ENCODE measurements at places on chromosomes 12 and 14.

DNA sequence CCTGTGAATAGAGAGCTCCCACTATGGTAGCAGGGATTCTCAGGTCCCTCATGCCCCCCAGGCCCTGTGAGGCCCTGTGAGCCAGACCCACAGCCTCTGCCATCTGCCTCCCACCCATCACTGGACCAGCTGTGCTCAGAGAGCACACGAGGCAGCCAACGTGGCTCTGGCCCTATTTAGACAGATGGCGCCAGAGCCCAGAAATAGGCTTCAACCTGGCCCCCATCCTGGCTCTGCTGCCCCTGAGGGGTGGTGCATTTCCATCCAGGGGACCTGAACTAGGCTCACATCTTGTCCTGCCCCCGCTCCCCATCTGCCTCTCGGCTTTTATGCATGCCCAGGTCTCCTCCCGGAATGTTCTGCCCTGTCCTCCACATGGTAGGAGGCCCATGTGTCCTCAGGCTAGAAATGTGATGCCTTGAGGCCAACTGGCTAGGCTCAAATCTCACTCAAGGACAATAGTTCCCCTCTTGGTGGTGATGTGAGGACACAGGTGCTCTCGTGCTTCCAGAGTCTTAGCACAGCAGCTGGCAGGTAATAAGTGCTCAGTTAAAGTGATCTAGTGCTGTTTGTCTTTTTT lies 18.9 kb downstream of the TMEM63C start:
- DNase-seq: no peak

GRCh38 chr14:77098529-77099353 lies 683 bp downstream of the CIPC start:
- no peak for DNase-seq

- DNase-seq: no peak
These were observed 41.6 kb downstream of the DUSP16 start for GRCh38 chr12:12521044-12521485.

DNA sequence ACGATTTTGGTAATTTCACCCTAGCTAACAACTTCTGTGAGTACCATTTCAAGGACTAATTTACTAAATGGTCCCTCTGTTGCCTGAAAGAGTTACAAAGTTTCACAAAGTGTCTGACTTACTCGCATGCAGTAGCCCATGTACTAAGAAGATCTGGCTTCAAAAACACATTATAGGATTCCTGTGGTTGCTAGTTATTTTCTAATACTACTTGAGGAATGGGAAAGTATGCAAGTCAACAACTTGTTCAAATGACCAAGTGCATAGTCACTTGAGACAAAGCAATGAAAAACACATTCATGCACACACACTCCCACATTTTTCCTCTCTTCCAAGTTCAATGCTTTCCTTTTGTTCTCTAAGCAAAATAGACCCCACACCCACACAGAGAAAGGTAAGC lies 219.7 kb upstream of the TMPO start:
- DNase-seq: no peak

DNA sequence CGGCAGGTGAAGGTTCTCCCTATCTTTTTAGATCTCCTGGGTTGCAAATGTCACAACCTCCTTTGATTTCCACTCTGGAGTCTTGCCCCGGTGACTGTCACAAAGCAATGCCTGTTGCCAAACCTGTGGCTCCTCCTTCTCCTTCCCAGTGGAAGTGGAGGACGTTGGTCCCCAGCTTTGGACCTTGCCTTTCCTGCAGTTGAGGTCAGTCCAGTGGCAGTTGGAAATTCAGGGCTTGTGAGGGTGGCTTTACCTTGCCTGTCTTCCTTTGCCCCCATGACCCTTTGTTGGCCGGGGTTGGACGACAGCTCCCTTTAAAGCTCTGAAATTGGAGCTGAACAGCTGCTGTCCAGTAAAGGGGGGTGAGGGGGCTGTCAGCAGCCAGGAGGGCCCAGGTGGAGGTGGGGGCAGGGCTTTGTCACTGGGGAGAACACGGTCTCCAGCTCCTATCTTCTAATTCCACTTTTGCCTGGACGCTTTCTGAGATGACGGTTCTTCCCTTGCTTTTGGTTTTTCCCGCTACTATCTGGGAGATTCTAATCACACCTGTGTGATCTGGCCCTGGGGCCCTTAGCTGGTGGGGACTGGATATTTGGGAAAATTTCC lies 4.1 kb downstream of the TEAD4 start:
- no peak for DNase-seq

Measured in A673 (cell line).